ENCODE measurements at places on chromosomes 2 and 18.

- DNase-seq = no peak
These were observed 30.0 kb downstream of the VIL1 start for GRCh38 chr2:218448934-218449333.

DNA sequence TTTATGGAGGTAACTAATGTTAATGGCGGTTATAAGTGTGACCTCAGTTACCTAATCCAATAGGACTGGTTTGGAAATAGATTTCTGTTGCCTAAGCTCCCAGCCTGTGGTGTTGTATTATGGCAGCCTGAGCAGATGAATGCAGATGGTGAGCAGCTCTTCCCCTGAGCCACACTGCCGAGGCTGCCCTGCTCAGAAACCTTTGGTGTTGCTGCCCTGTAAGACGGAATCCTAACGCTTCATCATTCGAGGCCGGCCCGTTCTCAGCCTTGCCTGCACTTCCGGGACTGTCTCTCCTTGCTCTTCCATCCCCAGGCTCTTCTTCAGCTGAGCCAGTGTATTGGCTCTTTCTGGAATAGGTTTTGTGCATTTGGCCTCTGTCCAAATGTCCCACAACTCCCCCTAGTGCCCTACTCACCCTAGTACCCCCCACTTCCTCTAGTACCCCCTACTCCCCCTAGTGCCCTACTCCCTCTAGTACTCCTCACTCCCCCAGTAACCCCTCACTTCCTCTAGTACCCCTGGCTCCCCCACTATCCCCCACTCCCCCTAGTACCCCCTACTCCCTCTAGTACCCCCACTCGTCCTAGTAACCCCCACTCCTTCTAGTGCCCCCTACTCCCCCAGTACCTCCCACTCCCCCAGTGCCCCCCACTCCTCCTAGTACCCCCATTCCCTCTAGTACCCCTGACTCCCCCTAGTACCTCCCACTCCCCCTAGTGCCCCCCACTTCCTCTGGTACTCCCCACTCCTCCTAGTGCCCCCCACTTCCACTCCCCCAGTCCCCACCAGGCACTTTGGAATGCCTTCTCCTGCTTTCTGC, 106.0 kb upstream of the TAF1B start:
- peak; percentile 9 for DNase-seq

DNA sequence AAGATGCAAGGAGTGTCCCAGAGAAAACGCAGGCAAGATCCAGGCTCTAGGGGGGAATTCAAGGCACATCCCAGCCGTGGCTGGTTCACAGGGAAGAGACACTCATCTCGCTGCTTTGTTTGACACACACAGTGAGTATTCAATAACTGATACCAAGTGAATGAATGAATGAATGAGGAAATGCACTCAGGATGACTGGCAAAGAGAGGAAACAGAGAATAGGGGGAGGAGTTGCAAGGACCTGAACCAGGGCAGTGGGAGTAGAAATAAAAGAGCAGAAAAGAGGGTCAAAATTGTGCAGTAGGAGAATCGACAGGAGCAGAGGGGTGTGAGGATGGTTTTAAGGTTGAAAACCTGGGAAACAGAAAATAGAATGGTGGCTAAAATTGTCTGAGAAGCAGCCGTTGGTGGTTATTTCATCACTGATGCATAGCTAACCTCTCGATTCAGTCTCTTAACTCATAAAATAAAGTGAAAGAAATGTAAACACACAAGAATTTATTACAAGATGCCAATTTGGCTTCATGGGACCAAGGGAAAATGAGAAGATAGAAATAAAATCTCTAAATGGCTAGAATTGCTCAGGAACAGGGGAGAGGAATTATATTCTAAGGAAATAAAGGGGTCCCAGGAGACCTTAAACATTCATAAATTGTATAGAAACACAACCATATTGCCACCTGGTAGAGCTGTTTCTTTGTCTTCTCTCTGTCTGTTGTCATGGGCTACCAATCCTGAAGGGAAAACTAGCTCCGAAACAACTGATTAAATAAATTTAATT, 63.9 kb upstream of the PHLPP1 start:
- no peak for DNase-seq

DNA sequence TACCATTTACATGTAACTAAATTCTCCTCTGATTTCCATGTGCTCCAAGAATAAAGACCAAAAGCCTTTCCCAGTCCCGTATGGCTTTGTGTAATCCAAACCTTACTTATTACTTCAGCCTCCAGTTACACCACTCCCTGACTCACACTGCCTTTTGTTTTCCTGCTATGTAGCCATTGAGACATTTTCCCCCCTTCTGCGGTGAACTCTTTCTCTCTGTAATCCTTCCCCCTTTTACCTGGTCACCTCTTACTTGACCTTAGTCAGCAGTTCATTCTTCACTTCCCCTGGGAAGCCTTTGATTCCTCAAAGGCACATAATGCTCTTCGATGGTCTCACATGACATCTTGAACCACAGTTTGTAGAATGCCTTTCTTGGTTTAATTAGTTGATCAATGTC, 256.0 kb upstream of the FANCL start:
- DNase-seq = no peak

- no peak for DNase-seq
These were observed 1.4 kb downstream of the CCT7 start for GRCh38 chr2:73235315-73236028.

DNA sequence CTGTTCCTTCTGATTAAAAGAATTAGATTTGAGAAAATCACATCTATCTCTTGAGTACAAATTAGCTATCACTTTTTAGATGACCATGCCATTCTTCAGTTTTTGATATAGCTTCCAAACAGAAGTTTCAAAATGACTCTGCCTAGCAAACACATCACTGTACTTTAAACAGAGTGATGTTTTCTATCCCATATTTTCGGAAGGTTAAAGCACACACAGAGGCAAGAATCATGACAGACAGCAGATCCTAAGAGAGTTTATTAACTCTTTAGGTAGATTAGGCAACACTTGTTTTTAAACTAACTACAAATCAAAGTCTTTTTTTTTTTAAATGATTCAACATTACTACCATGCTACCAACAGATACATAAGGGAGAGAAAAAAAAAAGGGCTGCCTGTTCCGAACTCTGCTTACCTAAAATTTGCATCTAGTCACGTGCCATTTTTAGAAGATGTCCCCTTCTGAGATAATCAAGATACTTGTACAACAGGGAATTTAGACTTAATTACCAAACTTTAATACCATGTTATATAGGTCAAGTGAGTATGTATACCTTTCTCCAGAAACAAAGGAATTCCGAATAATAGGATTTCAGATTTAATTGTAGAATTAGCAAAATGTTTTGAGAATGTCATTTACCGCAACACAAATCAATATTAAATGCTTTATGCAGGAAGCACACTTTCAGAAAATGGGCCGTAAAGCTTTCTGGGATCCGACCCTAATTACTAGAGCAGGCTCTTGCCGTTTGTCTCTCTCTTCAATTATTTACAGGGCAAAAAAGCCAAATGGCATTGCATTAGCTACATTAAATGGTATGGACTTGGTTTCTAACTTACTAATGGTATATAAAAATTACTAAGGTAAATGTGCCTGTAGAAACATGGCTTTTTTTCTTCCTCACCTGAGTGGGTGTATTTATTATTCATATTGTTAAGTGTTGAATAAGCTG, 2.6 kb downstream of the RBMS1 start:
- DNase-seq = no peak

DNA sequence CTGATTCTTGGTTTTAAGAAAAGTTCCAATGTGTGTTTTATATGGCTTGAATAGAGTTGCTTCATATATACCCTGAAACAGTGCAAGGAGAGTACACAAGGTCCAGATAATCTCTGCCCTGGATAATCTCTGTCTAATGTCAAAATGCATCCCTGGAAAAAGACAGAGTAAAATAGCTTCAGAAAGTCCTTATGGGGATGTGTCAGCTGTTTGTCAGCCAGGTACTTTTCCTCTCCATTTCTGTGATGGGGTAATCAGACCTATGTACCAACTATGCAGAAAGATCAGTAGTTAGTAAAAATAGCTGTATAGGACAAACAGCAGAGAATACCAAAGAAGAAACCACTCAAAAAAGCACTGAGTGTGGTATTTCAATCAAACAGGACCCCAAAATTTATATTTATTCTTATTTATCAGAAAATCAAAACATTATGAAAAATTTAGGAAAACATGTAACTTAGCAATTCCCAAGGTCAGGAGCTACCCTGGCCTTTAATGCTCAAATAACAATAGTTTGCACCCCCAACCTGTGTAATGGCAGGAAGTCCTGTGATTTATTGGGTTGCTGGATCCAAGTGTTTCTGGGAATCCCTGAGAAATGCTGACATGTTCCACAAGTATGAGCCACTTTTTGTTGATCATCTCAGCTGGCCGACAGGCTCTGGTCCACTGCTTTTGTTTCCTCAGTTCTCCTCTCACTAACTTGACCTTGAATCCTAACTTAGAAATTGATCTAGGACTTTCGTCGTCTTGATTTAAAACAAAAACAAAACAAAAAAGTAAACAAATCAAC, 69.6 kb downstream of the MDH1 start:
- no peak for DNase-seq

GRCh38 chr2:159138642-159139182, 147.8 kb downstream of the WDSUB1 start:
- no peak for DNase-seq

DNA sequence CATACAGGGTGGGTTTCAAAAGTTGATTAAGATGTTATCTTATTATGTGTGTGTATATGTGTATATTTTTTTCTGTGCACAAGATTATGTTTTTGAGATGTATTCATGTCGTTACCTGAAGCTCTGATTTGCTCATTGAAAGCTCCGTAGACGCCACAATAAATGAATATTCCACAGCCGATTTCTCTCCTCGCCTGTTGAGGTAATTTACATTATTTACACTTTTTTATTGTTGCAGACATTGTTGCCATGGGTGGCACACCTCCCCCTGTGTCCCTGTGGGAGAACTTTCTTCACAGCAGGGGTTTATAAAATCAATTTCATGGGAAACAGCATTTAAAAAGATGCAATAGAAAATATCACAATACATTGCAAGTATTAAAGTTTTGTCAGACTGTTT, 100.6 kb downstream of the GLI2 start:
- no peak for DNase-seq
